ENCODE measurements at places on chromosomes 12 and 14. TPM values are rescaled to one million over a fixed set of nuclear protein-coding genes. Genes with fewer than 3 reads are reported as not detected.

- DNase-seq: no peak
- no peaks in the 10 kb centered on the region for H3K4me1 ChIP-seq
- H3K27me3 ChIP-seq: peaks cover 17% of the 10 kb centered on the region
Measured at GRCh38 chr14:100804558-100805309, 21.2 kb upstream of the MEG3 start.

DNA sequence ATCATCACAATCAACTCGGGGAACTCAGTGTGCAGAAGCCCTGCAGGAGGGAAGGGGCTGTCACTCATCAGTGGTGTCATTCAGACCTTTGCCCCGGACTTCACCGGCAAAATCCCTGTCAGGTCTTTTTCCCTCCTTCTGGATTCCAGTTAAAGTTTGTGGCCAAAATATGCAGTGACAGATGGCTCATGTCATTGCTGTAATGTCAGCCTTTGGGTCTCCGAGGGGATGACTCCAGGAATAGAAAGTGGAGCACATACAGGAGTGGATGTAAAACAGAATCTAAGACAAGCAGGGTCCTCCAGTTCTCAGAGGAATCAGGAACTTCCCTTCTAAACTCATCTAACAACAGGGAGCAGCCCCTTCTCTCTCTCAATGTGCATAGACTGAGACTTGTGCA is 130.3 kb upstream of the RASSF8 start:
- H3K4me1 ChIP-seq: no peaks in the 10 kb centered on the region
- no peaks in the 10 kb centered on the region for H3K36me3 ChIP-seq
- H3K27me3 ChIP-seq: peaks cover 13% of the 10 kb centered on the region
- H3K27ac ChIP-seq: no peak overlapping the region
- DNase-seq: no peak

DNA sequence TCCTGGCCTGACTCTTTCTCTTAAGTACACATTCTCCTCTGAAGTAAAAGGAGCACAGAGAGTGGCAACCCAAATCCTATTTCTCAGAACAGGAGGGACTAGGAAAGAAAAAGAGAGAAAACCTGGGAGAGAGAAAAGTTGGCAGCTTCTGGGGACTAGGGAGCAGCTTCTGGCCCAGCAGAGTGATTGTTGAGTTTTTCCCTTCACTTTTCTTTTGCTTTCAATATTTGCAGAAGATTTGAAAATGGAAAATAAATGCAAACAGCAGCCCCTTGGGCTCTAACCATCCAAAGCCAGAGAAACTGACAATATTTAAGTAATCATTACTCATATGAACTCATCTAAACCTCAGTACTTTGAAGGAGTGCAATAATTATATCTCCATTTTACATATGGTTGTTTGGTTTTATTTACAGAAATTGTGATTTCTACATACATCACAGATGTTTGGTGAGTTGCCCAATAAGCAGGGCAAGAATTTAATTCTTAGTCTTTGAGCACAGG is 28.8 kb upstream of the IGF1 start:
- no peak overlapping the region for H3K27ac ChIP-seq
- H3K36me3 ChIP-seq: peaks cover 2% of the 10 kb centered on the region
- peaks cover 7% of the 10 kb centered on the region for H3K4me1 ChIP-seq
- H3K27me3 ChIP-seq: peaks cover 9% of the 10 kb centered on the region

GRCh38 chr12:67514502-67514901 is 134.0 kb upstream of the DYRK2 start:
- no peak overlapping the region for H3K4me3 ChIP-seq
- peaks cover 21% of the 10 kb centered on the region for H3K4me1 ChIP-seq
- no peak overlapping the region for H3K27ac ChIP-seq
- DNase-seq: no peak
- H3K36me3 ChIP-seq: peaks cover 3% of the 10 kb centered on the region
- H3K27me3 ChIP-seq: no peaks in the 10 kb centered on the region

E2F7 gene
- total RNA-seq: 15.0 TPM

Data from activated naive CD8-positive, alpha-beta T cell treated with anti-CD3 and anti-CD28 coated beads, Interleukin-2, amount 10 ng/mL, durations not matched to agents 7 days and 5 days (primary cell).